MM.1S (cell line): ENCODE measurements at places on chromosomes 5 and 9.

DNA sequence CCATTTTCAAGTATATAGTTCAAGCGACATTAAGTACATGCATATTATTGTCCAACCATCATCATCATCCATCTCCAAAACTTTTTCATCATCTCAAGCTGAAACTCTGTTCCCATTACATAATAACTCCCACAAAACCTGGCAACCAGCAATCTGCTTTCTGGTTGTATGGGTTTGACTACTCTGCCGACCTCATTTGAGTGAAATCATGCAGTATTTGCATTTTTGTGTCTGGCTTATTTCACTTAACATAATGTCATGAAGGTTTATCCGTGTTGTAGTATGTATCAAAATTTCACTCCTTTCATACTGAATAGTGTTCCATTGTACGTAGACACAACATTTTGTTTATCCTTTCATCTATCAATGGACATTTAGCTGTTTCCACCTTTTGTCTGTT is 74.8 kb downstream of the SGCD start:
- no peak overlapping the region for H3K27ac ChIP-seq
- no peaks in the 10 kb centered on the region for H3K4me1 ChIP-seq
- DNase-seq: no peak
- no peak overlapping the region for H3K4me3 ChIP-seq
- H3K27me3 ChIP-seq: no peaks in the 10 kb centered on the region
- H3K36me3 ChIP-seq: no peaks in the 10 kb centered on the region

GRCh38 chr5:82785882-82786509 is 291.2 kb downstream of the TMEM167A start:
- DNase-seq: no peak
- no peak overlapping the region for H3K27ac ChIP-seq
- no peaks in the 10 kb centered on the region for H3K27me3 ChIP-seq
- no peaks in the 10 kb centered on the region for H3K4me1 ChIP-seq
- no peak overlapping the region for H3K4me3 ChIP-seq

DNA sequence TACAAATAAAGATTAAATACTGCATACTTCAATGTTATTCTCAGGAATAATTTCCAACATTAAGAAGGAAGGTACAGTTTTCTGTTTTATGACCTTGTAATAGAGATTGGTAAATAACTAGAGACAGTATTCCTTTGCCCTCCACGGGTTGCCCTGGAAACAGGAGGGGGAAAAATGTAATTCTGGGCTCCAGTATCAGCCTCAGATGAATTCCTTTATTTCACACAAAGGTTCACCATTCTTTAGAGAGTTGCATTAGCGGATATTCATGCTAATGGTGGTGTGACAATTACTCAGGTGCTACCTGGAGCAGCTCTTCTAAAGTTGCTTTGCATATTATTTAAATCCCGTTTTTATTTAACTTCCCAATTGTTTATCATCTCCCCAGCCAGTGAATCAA is 42.6 kb downstream of the CETN3 start:
- H3K36me3 ChIP-seq: no peaks in the 10 kb centered on the region
- no peak overlapping the region for H3K4me3 ChIP-seq
- DNase-seq: no peak
- H3K27ac ChIP-seq: no peak overlapping the region
- no peaks in the 10 kb centered on the region for H3K27me3 ChIP-seq
- no peaks in the 10 kb centered on the region for H3K4me1 ChIP-seq

GRCh38 chr5:131685516-131686171 is 50.6 kb upstream of the RAPGEF6 start:
- no peaks in the 10 kb centered on the region for H3K4me1 ChIP-seq
- H3K36me3 ChIP-seq: no peaks in the 10 kb centered on the region; the same call in none of the 2 replicates
- H3K4me3 ChIP-seq: no peak overlapping the region
- DNase-seq: no peak

GRCh38 chr5:93790401-93790800 is 49.0 kb upstream of the POU5F2 start:
- DNase-seq: no peak
- no peaks in the 10 kb centered on the region for H3K36me3 ChIP-seq
- no peaks in the 10 kb centered on the region for H3K27me3 ChIP-seq
- H3K27ac ChIP-seq: no peak overlapping the region

GRCh38 chr5:162323466-162323865 is 255.9 kb downstream of the GABRG2 start:
- H3K36me3 ChIP-seq: no peaks in the 10 kb centered on the region
- H3K4me1 ChIP-seq: no peaks in the 10 kb centered on the region
- H3K27me3 ChIP-seq: no peaks in the 10 kb centered on the region
- DNase-seq: no peak
- H3K4me3 ChIP-seq: no peak overlapping the region
- no peak overlapping the region for H3K27ac ChIP-seq

DNA sequence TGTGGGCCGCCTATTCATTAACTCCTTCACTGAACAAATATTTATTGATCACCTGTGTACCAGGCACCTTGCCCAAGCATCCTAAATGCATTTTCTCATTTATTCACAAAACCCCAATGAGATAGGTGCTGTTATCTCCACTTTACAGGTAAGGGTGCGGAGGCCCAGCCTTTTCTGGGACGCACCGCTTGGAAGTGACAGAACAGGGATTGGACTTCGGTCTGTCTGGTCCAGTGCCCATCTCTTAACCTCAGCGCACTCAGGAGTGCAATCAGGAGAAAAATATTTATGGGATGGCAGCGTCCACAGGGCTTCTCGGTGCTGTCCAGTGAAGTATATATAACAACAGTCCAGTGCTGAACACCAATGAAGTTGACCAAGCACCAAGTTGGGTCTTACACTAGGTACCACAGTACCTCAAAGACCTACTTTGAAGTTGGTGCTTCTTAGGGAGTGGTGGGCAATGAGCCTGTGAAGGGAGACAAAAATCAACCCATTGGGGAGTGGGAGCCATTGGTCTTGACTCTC is 18.9 kb upstream of the GARNL3 start:
- peak overlapping the region; percentile 68 for H3K4me3 ChIP-seq
- peaks cover 4% of the 10 kb centered on the region; the same call in 1 of the 2 replicates for H3K4me1 ChIP-seq
- H3K27me3 ChIP-seq: no peaks in the 10 kb centered on the region
- no peaks in the 10 kb centered on the region for H3K36me3 ChIP-seq
- DNase-seq: no peak

GRCh38 chr9:128416432-128417019 is 4.1 kb upstream of the CERCAM start:
- H3K4me1 ChIP-seq: no peaks in the 10 kb centered on the region; the same call in 1 of the 2 replicates
- no peaks in the 10 kb centered on the region for H3K36me3 ChIP-seq
- DNase-seq: no peak
- peaks cover 10% of the 10 kb centered on the region; the same call in 1 of the 2 replicates for H3K27me3 ChIP-seq
- no peak overlapping the region for H3K27ac ChIP-seq
- H3K4me3 ChIP-seq: no peak overlapping the region

- no peak overlapping the region for H3K27ac ChIP-seq
- no peaks in the 10 kb centered on the region for H3K27me3 ChIP-seq
Measured at GRCh38 chr5:55344392-55344992, 36.7 kb downstream of the MTREX start.

GRCh38 chr9:16205455-16205854 is 652.6 kb downstream of the CCDC171 start:
- DNase-seq: no peak
- H3K36me3 ChIP-seq: no peaks in the 10 kb centered on the region
- no peak overlapping the region for H3K4me3 ChIP-seq
- no peak overlapping the region for H3K27ac ChIP-seq
- no peaks in the 10 kb centered on the region for H3K4me1 ChIP-seq

- peaks cover 10% of the 10 kb centered on the region; the same call in 1 of the 2 replicates for H3K4me1 ChIP-seq
- no peak overlapping the region for H3K4me3 ChIP-seq
- H3K27ac ChIP-seq: no peak overlapping the region
- no peak for DNase-seq
Measured at GRCh38 chr9:83665580-83666200, 42.1 kb downstream of the UBQLN1 start.

- H3K4me1 ChIP-seq: no peaks in the 10 kb centered on the region
- no peak for DNase-seq
- no peaks in the 10 kb centered on the region for H3K36me3 ChIP-seq
- no peak overlapping the region for H3K27ac ChIP-seq
- no peaks in the 10 kb centered on the region for H3K27me3 ChIP-seq
Measured at GRCh38 chr5:2178528-2178927, 295.8 kb upstream of the IRX4 start.

- H3K27me3 ChIP-seq: no peaks in the 10 kb centered on the region
- no peak for DNase-seq
- H3K27ac ChIP-seq: no peak overlapping the region
Measured at GRCh38 chr5:119614838-119615237, 14.5 kb upstream of the FAM170A start.

- no peaks in the 10 kb centered on the region for H3K27me3 ChIP-seq
- no peak overlapping the region for H3K27ac ChIP-seq
- no peaks in the 10 kb centered on the region for H3K36me3 ChIP-seq
- H3K4me1 ChIP-seq: peaks cover 8% of the 10 kb centered on the region
Measured at GRCh38 chr5:140054086-140054689, 11.1 kb upstream of the NRG2 start.

DNA sequence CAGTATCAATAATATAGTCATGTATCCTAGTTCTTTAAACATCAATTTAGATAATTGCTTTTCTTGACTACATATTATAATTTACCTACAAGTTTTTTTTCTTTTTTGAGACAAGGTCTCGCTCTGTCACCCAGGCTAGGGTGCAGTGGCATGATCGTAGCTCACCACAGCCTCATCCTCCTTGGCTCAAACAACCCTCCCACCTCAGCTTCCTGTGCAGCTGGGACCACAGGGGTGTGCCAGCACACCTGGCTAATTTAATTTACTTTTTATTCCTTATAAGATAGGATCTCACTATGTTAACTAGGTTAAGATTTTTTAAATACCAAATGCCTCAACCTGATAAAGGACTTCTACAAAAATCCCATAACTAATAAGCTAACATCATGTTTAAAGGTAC is 21.1 kb downstream of the UIMC1 start:
- H3K27me3 ChIP-seq: no peaks in the 10 kb centered on the region
- no peak overlapping the region for H3K4me3 ChIP-seq
- DNase-seq: peak; percentile 64

DNA sequence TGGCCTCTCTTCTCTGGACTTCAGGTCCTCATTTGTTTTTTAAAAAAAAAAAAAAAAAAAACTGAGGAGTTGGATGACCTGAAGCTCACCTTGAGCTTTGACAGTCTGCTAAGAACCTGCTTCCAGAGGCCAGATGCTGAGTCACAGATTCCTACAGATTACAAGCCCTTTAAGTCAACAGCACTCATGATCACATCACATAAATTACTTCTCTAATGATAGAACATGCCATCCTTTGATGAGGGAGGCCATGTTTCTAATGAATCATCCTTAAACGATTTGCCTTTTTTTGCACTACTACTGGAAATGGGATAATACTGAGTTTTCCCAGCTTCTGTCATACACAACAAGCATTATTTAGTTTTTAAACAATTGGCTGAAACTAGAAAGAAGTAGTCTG is 34.2 kb upstream of the MYOT start:
- no peak overlapping the region for H3K4me3 ChIP-seq
- no peak for DNase-seq
- H3K27me3 ChIP-seq: no peaks in the 10 kb centered on the region

DNA sequence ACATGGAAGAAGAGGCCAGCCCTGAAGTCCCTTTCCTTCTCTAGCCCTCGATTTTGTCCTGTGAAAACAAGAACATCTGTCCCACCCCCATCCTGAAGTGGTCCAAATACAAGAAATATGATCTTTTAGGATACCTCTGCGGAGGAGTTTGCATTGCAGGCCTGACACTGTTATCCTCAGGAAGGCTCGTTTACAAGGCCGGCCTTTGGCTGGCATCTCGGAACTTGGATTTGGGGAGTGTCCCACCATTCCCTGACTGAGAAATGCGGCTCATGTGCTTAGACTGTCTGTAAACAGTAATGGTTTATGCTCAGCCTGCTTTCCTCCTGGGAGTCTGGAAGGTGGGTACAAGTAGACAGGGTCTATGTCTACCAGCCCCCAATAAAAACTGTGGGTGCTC is 26.4 kb downstream of the WHRN start:
- no peak overlapping the region for H3K4me3 ChIP-seq
- DNase-seq: no peak
- H3K36me3 ChIP-seq: no peaks in the 10 kb centered on the region
- no peak overlapping the region for H3K27ac ChIP-seq
- peaks cover 11% of the 10 kb centered on the region for H3K4me1 ChIP-seq

GRCh38 chr9:27528886-27529315 is 713 bp downstream of the MOB3B start:
- no peaks in the 10 kb centered on the region for H3K27me3 ChIP-seq
- H3K4me3 ChIP-seq: peak overlapping the region; percentile 63
- H3K36me3 ChIP-seq: no peaks in the 10 kb centered on the region
- DNase-seq: no peak

- H3K4me3 ChIP-seq: peak overlapping the region; percentile 15; the same call in 1 of the 2 replicates
- H3K27me3 ChIP-seq: no peaks in the 10 kb centered on the region
- H3K4me1 ChIP-seq: peaks cover 27% of the 10 kb centered on the region
Measured at GRCh38 chr5:56080375-56081052, 85.8 kb upstream of the IL6ST start.

GRCh38 chr5:157827423-157827822 is 31.5 kb downstream of the CLINT1 start:
- H3K36me3 ChIP-seq: no peaks in the 10 kb centered on the region
- DNase-seq: no peak
- no peak overlapping the region for H3K4me3 ChIP-seq
- H3K27ac ChIP-seq: peak overlapping the region; percentile 80; the same call in 1 of the 2 replicates
